ENCODE measurements at places on chromosomes 1 and 21.

DNA sequence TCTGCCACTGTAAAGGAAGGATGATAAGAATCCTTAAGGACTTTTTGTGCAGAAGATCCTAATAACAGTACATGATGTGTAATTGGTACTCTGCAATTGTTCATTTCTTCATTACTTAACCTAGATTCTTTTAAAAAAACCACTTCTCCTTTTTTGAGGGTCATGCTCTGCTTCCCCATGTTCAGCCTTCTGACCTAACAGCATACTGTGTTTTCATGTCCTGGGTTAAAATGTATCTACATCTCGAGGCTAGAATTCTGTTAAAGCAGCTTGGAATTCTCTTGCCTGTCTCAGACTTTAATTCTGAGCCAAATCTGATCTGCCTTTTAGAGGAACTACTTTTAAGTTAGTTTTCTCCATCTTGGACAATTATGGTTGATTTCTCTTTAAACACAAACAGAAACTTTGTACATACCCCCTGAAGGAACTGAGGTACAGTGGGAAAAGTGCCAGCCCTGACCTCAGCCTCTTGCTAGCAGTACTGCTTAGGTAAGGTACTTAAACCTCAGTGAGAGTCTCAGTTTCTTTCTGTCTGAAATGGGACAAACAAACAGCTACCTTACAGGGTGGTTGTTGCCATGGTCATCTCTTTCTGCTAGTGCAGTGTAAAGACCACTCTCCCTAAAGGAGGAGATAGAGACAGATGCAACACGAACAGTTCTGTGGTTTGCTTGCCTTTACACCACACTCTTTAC lies 103.2 kb upstream of the DYNLT5 start:
- DNase-seq = no peak

GRCh38 chr1:53111073-53111556 lies 31.3 kb downstream of the SLC1A7 start:
- no peak for DNase-seq

DNA sequence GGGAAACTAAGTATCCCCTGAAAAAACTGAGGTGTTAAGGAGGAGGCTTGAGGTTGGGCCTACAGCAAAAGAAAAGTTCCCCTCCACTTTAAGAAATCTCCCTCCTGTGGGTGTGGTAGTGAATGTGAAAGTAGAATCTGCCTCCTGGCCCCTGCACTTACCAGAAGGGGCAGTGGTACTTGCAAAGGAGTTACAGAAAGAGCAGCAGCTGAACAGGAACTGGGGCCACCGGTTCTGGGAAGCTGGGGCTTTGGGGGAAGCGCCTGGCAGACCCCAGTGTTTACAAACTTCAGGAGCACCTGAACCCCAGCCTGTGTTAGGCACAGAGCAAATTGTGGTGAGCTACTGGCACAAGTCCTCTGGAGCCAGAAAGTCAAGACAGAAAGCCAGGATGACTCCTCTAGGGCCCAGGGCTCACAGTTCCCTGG lies 250.2 kb upstream of the FGGY start:
- DNase-seq = no peak

- no peak for DNase-seq
Observed at GRCh38 chr1:61313906-61314422, 231.6 kb downstream of the NFIA start.

GRCh38 chr1:204344665-204345355 lies 14.9 kb downstream of the PLEKHA6 start:
- DNase-seq = no peak

All from CD4-positive, alpha-beta T cell (primary cell).